ENCODE measurements at places on chromosomes 16 and 17. TPM values are rescaled to one million over a fixed set of nuclear protein-coding genes. Genes with fewer than 3 reads are reported as not detected.

GRCh38 chr16:15653227-15653626, 3.2 kb downstream of the NDE1 start:
- peak; percentile 62 for DNase-seq

DNA sequence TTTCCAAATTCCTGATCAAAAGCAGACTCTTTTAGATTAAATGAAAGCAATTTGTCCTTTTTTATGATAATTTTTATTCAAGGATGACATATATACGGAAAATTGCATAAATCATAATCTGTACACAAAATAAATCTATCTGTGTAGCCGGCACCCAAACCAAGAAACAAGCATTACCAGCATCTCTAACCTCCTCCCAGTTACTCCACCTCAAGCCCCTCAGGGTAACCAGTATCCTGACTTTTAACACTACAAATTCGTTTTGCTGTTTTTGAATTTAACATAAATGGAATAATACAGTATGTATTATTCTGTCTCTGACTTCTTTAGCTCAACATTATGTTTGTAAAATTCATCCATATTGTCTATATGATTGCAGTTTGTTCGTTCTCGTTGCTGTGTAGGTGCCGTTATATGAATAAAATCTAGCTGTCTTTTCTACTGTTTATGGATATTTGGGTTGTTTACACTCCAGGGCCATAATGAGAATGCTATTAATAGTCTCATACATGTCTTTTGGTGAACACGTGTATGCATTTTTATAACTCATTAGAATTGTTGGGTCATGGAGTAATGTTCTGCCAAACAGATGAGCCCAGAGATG, 1.0 kb downstream of the TEKT1 start:
- DNase-seq, result no peak

- DNase-seq, result no peak
These were observed 8.8 kb downstream of the CD2BP2 start for GRCh38 chr16:30346286-30346685.

GRCh38 chr17:27355419-27355818, 61.5 kb downstream of the WSB1 start:
- no peak for DNase-seq

GRCh38 chr16:56357765-56358322, 67.5 kb downstream of the AMFR start:
- DNase-seq, result no peak

GRCh38 chr17:45756266-45756991, 27.7 kb upstream of the CRHR1 start:
- DNase-seq, result no peak

PERCC1 gene
- polyA plus RNA-seq, result 0.81 TPM

DNA sequence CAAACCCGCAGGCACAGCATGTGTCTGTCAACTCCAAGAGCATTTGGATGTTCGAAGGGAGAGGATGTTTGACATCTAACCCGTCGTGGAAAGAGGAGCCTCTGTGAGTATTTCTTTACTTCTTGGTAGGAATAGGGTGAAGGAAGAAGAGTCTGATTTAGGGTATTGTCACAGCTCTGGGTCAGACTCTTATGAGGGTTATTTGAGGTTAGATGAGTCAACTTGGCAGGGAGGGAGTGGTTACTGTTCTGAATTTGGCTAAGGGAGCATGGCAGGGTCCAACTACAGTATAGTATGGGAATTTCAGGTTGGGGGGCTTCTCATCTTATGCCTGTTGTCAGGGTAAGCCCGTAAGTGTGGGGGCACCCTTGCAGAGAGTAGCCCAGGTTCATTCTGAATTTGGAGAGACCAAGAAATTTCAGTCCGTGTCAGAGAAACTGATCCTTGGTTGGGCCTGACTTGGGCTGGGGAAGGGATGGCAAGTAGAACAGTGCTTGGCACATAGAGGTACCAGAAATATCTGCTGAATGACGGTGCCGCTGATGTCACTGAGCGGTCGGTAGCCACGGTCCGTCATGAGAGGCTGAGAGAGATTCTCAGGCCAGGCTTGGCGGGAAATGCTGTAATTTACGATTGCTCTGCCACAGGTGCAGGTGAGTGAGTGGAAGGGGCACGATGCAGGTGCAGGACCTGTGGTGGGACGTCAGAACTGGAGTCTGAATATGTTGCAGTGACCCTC, 43.2 kb downstream of the MYH3 start:
- DNase-seq, result no peak

AKAP1 gene
- polyA plus RNA-seq, result 51.7 TPM

DNA sequence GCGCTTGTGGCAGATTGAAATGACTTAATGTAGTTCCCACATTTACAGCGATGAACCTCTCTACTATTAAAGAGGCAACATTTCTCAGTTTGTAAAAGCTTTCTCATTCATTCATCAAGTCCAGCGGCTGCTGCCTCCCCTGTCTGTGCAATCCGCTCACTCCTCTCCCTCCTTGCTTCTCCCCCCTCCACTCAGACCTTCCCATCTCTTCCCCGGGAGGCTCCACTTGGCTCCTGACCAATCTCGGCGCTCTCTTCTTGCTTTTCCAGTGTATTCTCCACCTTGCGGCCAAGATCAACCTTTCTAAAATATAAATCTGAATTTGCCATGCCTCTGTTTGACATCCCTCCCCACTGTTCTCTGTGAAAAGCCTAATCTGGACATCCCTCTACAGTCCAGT, 117.5 kb downstream of the ASIC2 start:
- DNase-seq, result no peak

DNA sequence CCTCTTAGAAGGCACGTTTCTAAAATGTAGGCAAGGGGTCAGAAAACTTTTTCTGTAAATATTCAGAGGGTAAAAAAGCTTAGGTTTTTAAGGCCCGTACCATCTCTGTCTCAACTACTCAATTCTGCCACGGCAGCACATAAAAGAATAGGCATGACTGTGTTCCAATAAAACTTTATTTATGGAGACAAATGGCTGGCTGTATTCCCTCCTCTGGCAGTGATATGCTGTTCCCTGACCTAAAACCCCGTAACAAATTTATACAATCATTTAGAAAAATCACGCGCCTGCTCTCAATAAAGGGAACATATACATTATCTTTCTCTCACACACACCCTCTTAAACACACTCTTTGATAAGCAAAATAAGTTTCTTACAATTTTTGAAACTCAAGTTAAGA, 138.7 kb downstream of the ZFHX3 start:
- no peak for DNase-seq

DNA sequence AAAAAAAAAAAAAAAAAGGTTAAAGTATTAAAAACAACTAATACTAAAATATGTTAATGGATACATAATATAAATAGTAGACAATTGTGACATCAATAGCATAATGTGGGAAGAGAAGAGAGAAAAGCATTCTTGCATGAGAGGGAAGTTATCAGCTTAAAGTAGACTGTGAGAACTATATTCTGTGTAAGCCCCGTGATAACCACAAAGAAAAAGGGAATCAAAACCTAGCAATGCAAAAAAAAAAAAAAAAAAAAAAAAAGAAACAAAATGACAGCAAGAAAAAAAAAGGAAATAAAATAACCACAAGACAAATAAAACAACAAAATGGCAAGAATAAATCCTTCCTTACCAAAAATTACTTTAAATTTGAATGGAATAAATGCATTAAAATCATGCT, 39.8 kb upstream of the MYLK3 start:
- DNase-seq, result no peak

DNA sequence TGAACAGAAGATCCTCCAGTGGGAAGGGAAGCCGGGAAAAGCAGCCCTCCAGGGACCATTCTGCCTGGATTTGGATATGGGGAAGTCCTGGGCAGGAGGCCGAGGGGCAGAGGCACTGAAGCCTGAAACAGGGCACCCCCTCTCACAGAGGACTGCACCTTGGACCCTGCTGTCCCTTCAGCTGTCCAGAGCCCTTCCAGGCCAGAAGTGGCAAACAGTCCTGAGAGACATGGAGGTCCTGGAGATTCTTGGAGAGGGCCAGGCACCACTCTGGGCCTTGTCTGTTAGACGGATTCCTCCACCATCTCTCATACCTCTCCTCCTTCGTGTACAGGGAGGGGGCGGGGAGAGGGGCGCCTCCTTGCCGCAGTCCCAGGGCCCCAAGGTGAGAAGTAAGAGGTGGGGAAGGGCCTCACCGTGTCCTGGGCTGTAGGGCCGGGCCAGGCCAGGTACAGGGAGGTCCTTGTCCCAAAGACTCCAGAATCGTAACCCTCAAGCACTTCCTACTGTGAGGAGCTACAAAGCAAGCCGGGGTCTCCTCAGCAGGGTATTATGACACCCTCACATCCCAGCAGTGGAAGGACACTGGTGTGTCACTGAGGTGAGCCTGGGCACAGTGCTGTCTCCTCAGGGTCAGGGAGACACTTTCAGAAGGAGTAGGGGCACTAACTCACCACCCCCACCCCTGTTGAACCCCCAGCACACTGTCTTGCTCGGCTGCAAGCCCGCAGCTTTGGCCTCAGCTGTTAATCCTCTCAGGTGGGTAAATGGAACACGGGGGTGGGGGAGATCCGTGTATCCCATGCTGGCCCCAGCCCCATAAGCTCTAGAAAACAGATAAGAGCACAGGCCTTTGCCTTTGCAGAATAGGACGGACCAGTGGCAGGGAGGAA, 16.6 kb upstream of the TBX2 start:
- no peak for DNase-seq

DNA sequence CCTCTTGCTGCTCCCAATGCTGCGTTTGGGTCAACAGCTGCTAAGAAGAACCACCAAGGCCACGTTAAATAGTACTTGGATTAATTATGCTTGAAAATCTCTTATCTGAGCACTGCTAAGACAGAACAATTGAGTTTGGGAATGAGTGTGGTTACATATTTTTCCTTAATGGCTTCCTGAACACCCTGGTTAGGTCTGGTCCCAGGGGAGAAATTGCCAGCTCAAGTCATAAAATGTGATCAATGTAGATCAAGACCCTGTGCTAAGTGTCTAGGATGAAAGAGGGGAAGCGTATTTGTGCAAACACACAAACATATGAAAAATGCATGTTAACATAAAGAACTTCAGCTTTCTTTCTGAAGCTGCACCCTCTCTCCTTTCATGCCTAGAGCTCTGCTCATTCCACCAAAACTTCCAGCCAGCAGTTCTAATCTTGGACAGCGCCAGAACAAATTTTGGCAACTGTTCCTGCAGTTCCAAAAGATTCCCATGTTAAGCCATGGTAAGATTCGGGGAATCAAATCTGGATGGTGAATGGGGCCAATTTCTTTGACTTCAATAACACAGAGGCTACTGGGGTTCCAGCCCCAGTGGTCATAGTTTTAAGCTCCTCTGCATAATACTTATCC, 72.0 kb downstream of the ZFHX3 start:
- DNase-seq, result no peak

GRCh38 chr16:30349675-30350074, 5.4 kb downstream of the CD2BP2 start:
- no peak for DNase-seq

DNA sequence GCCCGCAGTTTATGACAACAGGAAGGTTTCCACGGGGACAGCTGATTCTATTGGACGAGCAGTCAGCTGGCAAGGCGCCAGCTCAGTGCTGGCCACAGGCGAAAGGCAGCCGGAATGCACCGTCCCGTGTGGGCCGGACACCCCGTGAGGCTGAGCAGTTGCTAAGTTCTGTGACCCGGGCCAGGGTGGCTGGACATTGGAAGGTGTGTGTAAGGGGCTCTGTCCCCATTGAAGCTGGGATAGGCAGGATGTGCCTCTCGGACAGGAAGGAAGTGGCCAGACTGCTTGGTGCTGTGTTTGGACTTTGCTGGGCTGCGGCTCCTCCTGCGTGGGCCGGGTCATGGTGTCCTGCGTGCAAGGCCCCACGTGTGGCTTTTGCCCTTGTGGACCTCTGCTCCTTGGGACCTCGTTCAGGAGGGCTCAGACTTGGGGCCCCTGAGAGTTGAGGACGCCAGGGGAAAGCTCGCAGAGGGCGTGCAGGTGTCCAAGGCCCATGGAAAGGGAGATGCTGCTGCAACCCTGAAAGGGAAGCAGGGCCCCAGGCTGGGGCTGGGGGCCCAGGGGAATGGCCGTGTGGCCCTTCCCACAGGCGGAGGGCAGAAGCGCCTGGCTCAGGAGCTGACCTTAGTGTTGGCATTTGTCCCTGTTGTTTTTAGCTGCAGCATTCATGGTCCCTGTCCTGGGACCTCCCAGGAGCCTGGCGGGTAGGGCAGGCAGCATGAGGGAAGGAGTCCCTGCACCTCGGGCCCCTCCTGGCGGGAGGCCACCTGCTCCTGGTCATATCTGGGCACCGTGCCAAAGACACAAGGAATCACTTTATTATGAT, 10.0 kb downstream of the BAIAP2 start:
- DNase-seq, result peak; percentile 88

CFAP119 gene
- polyA plus RNA-seq, result 8.1 TPM

KRT32 gene
- polyA plus RNA-seq, result not detected

RHBDL1 gene
- polyA plus RNA-seq, result 1.8 TPM

DNA sequence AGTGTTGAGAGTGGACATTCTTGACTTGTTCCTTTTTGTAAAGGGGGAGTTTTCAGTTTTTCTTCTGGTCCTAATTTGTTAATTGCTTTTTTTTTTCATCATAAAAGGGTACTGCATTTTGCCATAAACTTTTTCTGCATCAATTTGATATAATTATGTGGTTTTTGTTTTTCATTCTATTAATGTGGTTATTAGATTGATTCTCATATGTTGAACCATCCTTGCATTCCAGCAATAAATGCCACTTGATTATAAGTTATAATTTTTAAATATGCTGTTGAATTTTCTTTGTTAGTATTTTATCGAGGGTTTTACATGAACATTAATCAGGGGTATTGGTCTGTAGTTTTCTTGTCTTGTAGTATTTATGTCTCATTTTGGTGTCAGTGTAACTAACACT, 87.2 kb upstream of the SMIM36 start:
- no peak for DNase-seq

DNA sequence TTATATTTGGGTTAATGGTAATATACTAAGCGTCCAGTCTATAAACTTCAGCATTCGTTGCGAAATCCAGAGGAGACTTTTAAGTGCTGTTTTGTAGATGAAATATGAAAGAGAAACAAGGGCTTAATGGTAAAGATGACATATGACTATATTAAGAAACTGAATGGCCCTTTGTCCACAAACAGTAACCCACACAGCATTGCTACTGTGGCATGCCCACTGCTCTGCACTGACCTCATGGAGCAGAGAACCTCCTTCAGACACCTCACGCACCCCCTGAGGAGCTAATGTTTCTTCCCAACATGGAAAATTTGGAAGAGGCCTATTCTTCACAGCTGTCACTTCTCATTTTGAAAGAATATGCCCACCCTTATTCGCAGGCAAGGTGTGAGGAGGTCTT, 26.7 kb downstream of the ASPA start:
- DNase-seq, result no peak

DNA sequence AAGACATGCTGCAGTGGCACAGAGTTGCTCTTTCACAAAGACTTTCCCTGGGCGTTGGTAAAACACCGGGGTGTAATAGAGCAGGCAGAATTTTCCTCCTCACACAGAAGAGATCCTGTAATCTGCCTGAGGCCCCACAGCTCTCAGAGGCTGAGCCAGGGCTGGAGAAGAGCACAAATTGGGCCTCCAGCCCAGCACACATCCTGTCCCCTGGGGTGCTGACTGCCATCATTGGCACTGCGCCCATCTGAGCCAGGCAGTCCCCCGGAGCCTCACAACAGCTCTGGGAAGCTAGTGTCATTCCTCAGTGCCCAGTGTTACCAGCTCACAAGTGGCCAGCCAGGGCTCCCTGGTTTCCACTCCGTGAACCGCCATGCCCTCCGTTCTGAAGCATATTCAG, 119.4 kb downstream of the SOCS1 start:
- no peak for DNase-seq

- no peak for DNase-seq
These were observed 306.9 kb upstream of the CA10 start for GRCh38 chr17:52465407-52465806.
